ENCODE measurements at places on chromosomes 5 and 9.

GRCh38 chr5:67897980-67898379, 317.6 kb upstream of the PIK3R1 start:
- DNase-seq, result no peak

DNA sequence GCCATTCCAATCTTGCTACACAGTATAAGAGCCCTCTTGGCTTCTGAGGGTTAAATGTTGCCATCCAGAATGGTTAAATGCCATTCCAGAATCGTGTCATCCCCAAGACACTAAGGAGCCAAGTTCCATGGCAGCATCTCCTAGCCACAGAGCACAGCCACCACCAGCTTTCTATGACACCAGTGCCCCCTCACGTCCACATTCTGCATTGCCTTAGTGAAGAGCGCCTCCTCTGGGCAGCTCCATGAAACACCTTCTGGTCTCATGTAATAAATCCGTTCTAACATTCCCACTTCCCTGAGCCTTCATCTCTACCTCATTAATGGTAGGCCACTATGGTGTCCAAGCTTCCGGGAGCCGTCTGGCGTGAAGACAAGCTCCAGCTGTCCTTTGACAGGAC, 12.4 kb downstream of the CBY3 start:
- no peak for DNase-seq

DNA sequence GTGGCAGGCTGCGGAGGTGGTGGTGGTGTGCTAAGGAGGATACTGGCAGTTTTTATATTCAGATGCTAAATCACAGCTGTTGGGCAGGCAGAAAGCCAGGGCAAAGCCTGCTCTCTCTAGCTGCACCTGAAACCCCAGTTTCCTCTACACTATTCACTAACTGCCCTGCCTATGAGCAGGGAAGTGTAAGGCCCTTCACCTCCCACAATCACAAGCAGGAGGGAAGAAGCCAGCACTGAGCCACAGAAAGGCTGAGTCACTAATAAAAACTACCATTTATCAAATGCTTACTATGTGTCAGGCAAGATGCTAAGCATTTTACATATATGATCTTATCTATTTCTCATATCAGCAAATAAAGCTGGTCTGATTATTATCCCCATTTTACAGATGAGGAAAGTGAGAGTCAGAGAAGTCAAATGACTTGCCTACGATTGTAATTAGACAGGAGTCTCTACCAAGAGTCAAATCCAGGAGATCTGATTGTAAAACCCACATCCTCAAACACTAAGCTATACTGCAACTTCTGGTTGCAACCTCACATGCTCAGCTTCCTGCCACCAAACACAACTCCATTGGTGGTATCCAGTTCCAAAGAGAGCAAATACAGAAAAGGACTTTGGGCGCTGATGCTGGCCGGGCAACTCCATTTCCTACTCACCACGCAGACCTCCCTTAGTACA, 17.7 kb upstream of the IL6ST start:
- DNase-seq, result no peak

- no peak for DNase-seq
Observed at GRCh38 chr9:113350107-113350661, 843 bp downstream of the BSPRY start.
